Keratinocyte (primary cell): ENCODE measurements at places on chromosomes 5 and 9. TPM values are rescaled to one million over a fixed set of nuclear protein-coding genes. Genes with fewer than 3 reads are reported as not detected.

MGAT4B gene
- 69.8 to 173 TPM (median 89.1 TPM) in 3 replicates for polyA plus RNA-seq

- no peak for DNase-seq
Observed at GRCh38 chr9:92299116-92299515, 5.6 kb upstream of the IARS1 start.

DND1 gene
- 0.22 to 0.48 TPM (median 0.23 TPM) in 3 replicates for polyA plus RNA-seq

- DNase-seq, result no peak
Observed at GRCh38 chr9:105511446-105511845, 46.5 kb upstream of the FKTN start.

- DNase-seq, result no peak
Observed at GRCh38 chr9:79682076-79682736, 110.4 kb downstream of the TLE4 start.

DNA sequence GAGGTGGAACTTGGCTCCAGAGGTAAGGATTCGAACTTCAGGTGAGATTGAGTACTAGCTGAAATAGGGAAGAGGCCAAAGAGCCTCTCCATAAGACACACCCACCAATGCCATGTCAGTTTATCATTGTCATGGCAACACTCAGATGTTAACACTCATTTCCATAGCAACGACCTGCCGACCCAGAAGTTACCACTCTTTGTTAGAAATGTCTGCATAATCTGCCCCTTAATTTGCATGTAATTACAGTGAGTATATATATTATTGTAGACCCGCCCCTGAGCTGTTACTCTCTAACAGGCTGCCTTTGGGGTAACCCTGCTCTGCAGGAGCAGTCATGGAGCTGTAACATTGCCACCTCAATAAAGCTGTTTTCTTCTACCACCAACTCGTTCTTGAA is 10.2 kb upstream of the NTRK2 start:
- no peak for DNase-seq

SLC25A2 gene
- polyA plus RNA-seq, result not detected in 3 replicates

DNA sequence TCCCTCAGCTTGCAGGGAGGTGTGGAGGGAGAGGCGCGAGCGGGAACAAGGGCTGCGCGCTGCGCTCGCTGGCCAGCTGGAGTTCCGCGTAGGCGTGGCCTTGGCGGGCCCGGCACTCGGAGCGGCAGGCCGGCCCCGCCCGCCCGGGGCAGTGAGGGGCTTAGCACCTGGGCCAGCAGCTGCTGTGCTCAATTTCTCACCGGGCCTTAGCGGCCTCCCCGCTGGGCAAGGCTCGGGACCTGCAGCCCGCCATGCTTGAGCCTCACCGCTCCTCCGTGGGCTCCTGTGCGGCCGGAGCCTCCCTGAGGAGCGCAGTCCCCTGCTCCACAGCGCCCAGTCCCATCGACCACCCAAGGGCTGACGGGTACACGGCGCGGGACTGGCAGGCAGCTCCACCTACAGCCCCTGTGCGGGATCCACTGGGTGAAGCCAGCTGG is 1516.4 kb downstream of the EFNA5 start:
- DNase-seq, result no peak

- no peak for DNase-seq
Observed at GRCh38 chr5:72180925-72181324, 73.7 kb downstream of the MAP1B start.

RNF145 gene
- 52.7 to 79.8 TPM (median 78.6 TPM) in 3 replicates for polyA plus RNA-seq

- no peak for DNase-seq
Observed at GRCh38 chr5:30765227-30765626, 428.3 kb upstream of the CDH6 start.

TRPM6 gene
- polyA plus RNA-seq, result 0.18 to 0.24 TPM (median 0.22 TPM) in 3 replicates

PCDHAC2 gene
- 1.2 to 2.1 TPM (median 1.9 TPM) in 3 replicates for polyA plus RNA-seq

DNA sequence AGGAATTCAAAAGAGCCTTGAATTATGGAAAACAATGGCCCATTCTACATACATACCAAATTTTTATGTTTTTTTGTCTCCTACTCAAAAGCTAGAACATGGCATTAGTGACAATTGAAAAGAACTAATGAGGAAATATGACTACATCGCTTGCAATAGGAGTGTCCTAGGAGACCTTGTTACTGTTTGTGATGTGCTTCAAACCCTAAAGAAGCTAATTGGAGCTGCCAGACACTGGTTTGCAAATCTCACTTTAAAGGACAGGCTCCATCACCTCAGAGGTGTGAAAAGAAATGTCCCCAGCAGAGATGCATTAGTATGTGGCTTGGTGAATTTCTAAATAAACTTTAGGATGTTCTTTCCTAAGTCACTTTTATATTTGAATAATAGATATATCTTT is 354.2 kb upstream of the EFNA5 start:
- DNase-seq, result no peak

PCDHA13 gene
- polyA plus RNA-seq, result 0.04 to 0.12 TPM in 2 of 3 replicates, not detected in the other

- DNase-seq, result no peak
Observed at GRCh38 chr9:130936285-130937117, 2.5 kb downstream of the FIBCD1 start.

SLC45A2 gene
- polyA plus RNA-seq, result 0.04 to 0.05 TPM in 2 of 3 replicates, not detected in the other
